ENCODE measurements at places on chromosomes 5 and 9.

DNA sequence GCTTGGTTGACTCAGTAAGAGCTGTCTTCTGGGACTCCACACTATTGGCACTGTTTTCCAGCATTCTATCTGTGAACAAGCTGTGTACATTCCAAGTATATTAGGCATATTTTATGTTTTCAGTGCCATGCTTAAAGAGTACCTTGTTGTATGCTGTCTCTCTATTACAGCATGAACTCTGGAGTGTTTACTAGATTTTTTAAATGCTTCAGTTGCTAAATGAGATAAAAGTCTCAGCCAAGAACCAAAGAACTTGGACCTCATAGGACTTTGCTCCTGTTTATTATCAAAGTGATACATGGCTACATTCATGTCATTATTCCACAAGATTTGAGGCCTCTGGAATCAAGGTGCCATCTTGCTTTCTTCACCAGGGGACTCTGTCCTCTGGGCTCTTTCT is 167.2 kb downstream of the C9orf152 start:
- DNase-seq, result peak; percentile 91

GRCh38 chr5:54095969-54096368 is 214.4 kb downstream of the ARL15 start:
- DNase-seq, result no peak

GRCh38 chr5:159094745-159095144 is 5.0 kb downstream of the EBF1 start:
- DNase-seq, result peak; percentile 94

GRCh38 chr9:114110180-114110579 is 11.1 kb upstream of the KIF12 start:
- peak; percentile 48 for DNase-seq

GRCh38 chr5:45609661-45610060 is 86.5 kb downstream of the HCN1 start:
- no peak for DNase-seq

GRCh38 chr5:174180639-174181038 is 135.1 kb downstream of the NSG2 start:
- no peak for DNase-seq

GRCh38 chr9:127197861-127198430 is 66.6 kb upstream of the GARNL3 start:
- DNase-seq, result no peak

DNA sequence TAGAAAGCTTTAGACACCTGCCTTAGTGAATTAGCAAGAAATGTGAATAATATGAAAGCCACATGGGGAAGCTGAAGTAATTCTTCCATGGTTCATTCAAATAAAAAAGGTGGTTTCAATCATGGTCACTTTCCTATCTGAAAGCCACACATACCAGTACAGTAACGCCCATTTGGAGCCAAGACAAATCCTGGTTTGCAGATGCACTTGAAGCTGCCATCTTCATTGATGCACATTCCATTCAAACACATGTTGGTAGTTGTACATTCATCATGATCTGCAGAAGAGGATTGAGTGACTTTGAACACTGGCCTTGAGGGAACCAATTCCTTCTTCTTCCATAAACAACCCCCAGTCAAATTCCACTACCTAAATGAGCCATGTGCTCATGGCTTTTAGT is 161.5 kb downstream of the FBN2 start:
- peak; percentile 3 for DNase-seq

DNA sequence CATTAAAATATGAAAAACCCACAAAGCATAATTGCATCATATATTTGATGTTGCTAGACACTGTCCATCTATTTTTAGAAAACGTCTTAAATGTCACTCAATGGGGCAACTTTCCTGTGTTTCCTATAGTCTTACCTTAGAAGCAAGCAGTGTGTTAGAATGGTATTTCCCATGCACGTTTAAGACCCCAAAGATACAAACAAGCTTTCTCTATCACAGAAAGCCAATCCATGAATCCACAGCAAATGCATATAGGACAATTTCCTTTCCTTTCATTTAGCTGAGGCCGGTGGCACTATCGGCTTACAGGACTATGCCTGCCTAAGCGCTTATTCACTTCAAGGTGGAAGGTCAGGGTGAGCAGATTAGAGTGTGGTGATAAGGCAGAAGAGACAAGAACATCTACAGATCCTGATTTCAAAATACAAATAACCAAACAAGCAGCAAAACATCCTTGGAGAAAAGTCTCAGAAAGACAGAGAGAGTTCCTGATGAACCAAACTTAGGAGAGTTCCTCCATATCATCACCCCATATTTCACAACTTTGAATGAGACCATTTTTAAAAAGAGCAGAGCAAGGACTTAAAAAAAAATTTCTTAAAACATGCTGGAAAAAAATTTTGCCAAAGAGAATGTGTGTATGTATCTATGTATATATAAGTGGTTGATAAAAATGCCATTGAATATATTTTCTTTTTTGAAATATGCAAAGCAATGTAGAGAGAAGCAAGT is 57.2 kb downstream of the MEF2C start:
- DNase-seq, result peak; percentile 22

DNA sequence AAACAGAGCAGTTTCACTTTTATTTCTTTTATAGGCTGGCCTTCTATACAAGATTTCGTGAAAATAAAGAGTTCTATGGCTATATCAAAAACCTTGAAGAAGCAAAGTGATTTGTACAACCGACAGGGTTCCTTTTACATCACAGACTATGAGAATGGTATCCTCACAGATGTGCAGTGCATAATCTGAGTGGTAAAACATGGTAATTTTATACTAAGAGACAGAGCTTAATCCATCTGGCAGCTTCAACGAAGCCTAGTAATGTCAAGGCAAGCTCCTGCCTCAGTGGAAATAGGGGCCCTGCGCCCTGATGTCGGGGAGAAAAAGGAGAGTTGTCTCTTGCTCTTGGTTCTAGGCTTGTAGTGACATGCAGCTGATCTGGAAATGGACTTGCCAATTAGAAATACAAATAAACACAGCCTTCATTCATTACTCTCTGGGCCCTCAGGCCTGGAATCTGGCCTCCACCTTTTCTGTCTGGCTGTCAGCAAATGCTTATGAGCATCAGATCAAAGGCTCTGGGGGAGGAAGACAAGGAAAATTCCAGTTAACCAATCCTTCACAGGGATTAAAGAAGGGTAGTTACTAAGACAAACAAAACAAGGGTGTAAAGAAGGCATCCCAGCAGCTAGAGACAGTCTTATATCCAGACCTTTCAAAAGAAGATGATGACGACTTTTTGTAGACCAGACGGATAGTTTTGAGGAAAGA is 33.6 kb upstream of the TRIM32 start:
- DNase-seq, result no peak

DNA sequence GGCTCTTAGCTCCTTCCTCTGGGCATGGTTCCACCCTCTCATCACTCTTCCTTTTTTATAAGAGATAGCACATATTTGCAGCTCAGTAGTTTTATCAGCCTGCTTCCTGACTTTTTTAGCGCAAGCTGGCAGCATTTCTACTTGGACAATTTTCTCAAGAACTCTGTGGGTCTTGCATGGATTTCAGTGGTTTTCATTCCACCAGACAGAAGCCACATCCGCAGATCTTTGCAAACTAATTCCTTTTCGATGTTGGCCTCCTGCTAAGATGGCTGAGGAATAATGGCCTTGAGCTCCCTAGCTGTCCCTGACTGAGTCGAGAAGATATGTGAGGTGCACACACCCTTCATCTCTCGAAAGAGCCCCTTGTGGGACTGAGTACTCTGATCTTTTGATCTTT is 49.5 kb downstream of the GALNT12 start:
- DNase-seq, result peak; percentile 88

DNA sequence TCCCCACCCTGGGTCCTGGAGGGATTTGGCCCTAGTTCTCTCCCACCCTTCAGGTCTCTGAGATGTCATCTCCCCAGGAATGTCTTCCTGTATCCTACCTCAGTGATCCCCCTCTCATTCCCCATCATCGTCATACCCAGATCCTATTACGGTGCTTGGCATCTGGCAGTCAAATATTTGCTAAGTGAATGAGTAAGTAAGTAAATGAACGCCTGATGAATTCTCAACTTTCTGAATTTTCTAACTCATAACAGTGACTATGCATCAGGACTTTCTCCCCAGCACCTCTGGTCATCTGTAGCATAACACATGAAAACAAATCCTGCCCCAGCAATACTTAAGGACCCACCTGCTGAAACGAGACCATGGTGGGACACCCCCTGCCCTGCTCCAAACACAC is 244.2 kb downstream of the EBF1 start:
- DNase-seq, result no peak

DNA sequence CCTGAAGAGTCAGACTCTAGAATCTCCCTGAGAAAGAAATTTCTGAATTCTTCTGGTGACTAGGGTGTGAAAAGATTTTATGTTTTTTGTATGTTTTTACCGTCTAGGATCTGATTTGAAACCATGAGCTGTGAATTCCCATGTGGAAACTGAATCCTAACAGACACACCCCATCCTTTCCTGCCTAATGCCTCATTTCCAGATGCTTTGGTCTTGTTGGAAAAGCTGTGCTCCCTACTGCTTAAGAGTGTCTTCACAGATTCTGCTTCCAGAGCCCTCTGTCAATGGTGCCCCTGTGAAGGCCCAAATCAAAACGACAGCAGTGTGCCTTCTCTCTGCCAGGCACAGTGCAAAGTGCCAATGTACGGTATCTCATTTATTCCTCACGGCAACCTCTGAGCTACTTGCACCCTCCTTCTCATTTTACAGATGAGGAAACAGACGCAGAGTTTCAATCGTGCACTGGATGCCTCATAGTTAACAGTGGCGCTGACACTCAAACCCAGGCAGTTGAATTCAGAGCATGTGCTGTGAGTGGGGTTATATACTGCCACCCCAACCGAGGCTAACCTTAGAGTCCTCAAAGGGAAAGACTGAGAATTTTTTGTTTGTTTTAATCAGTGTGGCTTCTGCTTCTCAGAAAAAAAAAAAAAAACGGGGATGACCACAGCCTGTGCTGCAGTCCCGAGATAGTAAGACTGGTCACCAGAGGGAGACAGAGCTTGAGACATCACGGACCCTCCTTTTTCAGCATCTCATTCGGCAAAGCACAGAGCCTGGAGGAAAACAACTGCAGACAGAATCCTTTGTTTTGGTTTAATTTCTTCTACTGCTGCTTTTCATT is 188.4 kb downstream of the SNCAIP start:
- peak; percentile 69 for DNase-seq

DNA sequence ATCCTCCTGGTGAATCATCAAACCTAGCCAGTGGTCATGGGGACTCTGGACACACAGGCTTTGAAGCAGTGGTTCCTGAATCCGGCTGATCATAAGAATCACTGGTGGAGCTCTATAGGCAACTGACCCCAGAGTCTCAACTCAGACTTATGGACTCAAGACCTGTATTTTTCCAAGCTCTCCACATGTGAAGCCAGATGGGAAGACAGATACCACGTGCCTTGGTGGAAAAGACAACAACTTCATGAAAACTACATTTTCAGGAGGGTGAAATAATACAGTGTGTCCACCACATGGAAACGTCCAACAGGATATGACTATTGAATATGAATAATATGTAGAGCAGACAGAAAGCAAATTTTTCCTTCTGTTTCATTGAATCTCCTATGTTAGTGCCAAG is 33.7 kb downstream of the GABRP start:
- DNase-seq, result no peak

DNA sequence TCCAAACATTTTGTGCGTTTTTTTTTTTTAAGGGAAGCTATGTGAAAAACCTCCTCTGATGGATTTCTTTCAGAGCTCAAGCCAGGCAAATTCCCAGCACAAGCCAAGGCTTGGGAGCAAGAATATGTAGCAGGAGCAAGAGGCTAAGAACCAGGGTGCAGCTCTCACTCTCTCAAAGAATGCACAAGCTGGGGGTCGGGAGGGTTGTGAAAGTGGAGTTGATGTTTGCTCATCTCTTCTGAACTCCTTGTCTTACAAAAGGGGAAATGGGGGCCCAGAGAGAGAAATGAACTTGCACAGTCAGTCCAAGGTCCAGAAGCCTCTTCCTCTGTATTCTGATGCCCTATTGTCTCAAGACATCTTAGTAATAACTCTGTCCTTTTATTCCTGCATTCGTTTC is 7.7 kb upstream of the TRAF1 start:
- DNase-seq, result no peak

- DNase-seq, result no peak
Measured at GRCh38 chr5:160843240-160843639, 8.8 kb downstream of the ATP10B start.

DNA sequence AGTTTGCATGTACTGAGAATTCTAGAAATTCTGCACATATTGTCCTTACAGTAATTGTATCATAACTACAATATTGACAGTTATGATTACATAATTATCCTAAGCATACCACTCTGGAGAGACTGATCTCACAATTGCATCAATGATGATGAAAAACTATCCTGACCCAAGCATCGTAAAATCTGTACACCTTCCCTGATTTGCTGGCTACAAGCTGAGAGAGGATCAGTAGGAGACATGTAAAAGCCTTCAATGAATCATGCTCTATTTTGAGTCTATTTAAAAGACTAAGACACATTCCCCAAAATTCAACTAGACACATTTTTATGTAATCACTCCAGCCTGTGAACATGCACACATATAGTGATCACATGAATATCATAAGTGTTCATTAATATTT is 1833.8 kb downstream of the EFNA5 start:
- DNase-seq, result no peak

- DNase-seq, result peak; percentile 76
Measured at GRCh38 chr9:36091026-36091953, 45.2 kb upstream of the GLIPR2 start.

GRCh38 chr9:91546574-91546973 is 122.9 kb upstream of the NFIL3 start:
- peak; percentile 60 for DNase-seq

GRCh38 chr9:93669116-93669957 is 93.0 kb downstream of the PHF2 start:
- no peak for DNase-seq

- DNase-seq, result no peak
Measured at GRCh38 chr9:133142684-133143622, 20.8 kb downstream of the GBGT1 start.

DNA sequence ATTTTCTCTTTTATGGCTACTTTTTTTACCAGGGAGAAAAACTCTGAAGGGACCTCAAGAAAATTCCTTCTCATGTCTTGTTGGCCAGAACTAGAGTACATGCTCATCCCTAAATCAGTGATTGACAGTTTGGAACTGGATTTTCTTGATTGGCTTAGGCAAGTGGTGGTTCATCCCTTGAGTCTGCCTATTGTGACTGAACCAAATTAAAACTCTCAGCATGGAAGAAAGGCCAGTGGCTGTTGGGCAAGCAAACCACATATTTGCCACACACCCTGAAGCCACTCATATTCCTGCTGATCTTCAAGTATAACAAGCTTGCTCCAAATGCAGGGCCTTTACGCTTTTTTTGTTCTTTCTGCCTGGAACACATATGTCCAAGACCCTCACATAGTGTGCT is 7.2 kb upstream of the HOMER1 start:
- no peak for DNase-seq

- no peak for DNase-seq
Measured at GRCh38 chr5:103487822-103488493, 74.6 kb downstream of the NUDT12 start.

- no peak for DNase-seq
Measured at GRCh38 chr5:54792611-54793404, 192.6 kb downstream of the ESM1 start.

GRCh38 chr5:159582756-159583541 is 252.7 kb upstream of the IL12B start:
- DNase-seq, result peak; percentile 73
